ENCODE measurements at places on chromosomes 3 and 15. TPM values are rescaled to one million over a fixed set of nuclear protein-coding genes. Genes with fewer than 3 reads are reported as not detected.

Gene GOLGA8T
- 0.66 TPM for total RNA-seq

Gene MYZAP
- 8.2 TPM for total RNA-seq

Gene HCN4
- 1.3 TPM for total RNA-seq

Gene SYNPR
- total RNA-seq: not detected

Gene LYZL4
- 0.32 TPM for total RNA-seq

Gene CHRFAM7A
- 1.4 TPM for total RNA-seq

Gene DNAH12
- 0.52 TPM for total RNA-seq

Gene KIF7
- 6.1 TPM for total RNA-seq

Gene TM4SF4
- total RNA-seq: 6,086 TPM

Gene ZIC4
- 0.20 TPM for total RNA-seq

Gene ZPLD1
- total RNA-seq: 14.2 TPM

Gene GRK7
- not detected for total RNA-seq

Gene IGSF11
- 5.3 TPM for total RNA-seq

Gene CFAP20DC
- 1.9 TPM for total RNA-seq

Gene EXD1
- total RNA-seq: 0.12 TPM

Gene RYR3
- total RNA-seq: 2.0 TPM

Measured in mucosa of gallbladder (tissue), 1 donor.